ENCODE measurements at places on chromosomes 6 and 20.

GRCh38 chr20:58891086-58891717 lies 38.7 kb downstream of the GNAS start:
- DNase-seq = peak; percentile 68

DNA sequence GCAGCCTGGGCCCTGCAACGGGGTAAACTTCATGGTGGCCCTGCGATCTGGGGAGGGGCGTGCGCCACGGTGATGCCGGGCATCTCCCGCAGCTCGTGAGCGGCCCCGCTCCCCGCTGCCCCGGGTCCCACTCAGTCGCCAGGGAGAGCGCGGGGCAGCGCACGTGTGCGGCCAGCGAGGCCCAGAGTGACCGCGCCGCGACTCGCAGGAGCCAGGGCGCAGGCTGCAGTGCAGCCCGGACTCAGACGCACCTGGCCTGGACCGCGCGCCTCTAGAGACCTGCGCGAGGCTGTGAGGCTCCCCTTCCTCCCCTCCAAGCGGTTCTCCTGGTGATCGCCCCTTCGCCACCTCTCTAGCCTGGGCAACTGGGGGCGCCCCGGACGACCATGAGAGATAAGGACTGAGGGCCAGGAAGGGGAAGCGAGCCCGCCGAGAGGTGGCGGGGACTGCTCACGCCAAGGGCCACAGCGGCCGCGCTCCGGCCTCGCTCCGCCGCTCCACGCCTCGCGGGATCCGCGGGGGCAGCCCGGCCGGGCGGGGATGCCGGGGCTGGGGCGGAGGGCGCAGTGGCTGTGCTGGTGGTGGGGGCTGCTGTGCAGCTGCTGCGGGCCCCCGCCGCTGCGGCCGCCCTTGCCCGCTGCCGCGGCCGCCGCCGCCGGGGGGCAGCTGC lies 652 bp downstream of the BMP6 start:
- DNase-seq = peak; percentile 25

DNA sequence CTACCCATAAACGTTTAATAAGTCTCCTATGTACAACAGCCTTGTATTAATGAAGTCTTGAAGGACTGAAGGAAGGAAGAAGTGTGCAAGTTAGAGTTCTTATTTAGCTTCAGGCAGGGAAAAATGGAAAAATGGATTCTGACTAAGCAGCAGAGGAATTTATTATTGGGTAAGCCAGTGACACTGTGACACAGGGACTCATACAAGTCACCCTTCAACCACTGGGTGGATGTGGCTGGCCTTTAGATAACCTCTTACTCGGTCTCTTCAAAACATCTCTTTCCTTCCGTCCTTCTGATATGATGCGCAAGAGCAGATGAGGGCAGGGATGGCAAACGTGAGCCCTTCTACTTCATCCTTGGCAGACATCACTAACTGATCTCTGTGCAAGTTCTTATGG lies 145.6 kb downstream of the DHX35 start:
- peak; percentile 88 for DNase-seq

DNA sequence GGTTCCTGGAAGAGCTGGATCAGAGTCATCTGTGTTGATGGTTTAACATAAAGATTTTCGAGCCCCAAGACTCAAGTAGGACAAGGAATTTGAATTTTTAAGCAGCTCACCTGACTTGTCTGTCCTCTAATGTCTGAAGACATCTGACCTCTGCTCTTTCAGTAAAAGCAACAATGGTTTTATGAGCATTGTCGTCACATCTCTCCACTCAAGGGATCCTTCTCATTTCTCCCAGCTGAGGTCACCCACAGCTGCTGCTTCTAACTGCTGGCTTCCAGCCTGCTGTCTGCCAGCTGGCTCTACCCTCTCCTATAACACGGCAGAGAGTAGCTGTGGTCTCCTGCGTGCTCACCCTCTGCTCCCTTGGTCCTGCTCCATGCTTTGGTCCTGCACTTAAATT lies 24.7 kb upstream of the HDAC2 start:
- DNase-seq = peak; percentile 99

- no peak for DNase-seq
These were observed 228.5 kb upstream of the EXOC2 start for GRCh38 chr6:921400-921799.

DNA sequence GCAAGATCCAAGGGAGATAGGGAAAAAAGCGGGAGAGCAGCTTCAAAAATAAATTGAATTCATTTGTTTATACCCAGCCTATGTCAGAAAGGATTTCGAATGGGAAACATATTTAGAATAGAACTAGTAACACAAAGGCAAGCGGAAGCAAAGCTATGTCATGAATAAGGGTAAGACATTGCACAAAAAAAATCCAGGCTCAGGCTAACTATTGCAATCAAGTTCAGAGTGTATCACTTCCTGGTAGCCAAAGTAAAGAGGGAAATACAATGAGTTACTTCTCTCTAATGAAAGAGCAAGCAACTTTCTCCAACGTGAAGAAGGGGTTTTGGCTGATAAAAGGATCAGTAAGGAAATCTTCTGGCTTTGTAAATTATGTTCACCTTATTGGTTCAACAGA lies 212.8 kb downstream of the ZMYND8 start:
- no peak for DNase-seq

DNA sequence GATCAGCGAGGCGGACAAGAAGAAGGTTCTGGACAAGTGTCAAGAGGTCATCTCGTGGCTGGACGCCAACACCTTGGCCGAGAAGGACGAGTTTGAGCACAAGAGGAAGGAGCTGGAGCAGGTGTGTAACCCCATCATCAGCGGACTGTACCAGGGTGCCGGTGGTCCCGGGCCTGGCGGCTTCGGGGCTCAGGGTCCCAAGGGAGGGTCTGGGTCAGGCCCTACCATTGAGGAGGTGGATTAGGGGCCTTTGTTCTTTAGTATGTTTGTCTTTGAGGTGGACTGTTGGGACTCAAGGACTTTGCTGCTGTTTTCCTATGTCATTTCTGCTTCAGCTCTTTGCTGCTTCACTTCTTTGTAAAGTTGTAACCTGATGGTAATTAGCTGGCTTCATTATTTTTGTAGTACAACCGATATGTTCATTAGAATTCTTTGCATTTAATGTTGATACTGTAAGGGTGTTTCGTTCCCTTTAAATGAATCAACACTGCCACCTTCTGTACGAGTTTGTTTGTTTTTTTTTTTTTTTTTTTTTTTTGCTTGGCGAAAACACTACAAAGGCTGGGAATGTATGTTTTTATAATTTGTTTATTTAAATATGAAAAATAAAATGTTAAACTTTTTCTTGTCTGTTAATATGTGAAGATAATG lies 2.2 kb downstream of the HSPA1B start:
- DNase-seq = peak; percentile 69

GRCh38 chr6:14804001-14804784 lies 441.7 kb upstream of the JARID2 start:
- peak; percentile 93 for DNase-seq

GRCh38 chr6:168550326-168550725 lies 109.3 kb downstream of the SMOC2 start:
- DNase-seq = no peak

- no peak for DNase-seq
These were observed 81.9 kb downstream of the ANKS1A start for GRCh38 chr6:34970957-34971356.

DNA sequence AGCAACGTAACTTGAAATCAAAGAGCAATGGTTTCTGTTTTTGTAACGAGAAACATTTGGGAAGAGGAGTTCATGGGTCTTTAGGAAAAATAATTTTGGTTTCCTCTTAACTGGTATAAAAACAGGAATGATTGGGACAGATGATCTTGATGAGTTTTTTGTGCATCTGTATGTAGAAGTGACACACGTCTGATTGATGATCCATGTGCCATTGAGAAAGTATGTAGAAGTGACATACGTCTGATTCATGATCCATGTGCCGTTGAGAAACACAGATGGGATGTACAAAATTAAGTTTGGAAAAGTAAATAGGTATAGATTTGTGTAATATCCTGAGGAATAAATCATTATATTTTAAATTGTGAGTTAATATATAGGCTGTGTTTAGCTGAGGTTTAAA lies 2.1 kb downstream of the KIAA1586 start:
- DNase-seq = no peak

GRCh38 chr6:36131511-36132245 lies 1.4 kb downstream of the MAPK13 start:
- peak; percentile 63 for DNase-seq

DNA sequence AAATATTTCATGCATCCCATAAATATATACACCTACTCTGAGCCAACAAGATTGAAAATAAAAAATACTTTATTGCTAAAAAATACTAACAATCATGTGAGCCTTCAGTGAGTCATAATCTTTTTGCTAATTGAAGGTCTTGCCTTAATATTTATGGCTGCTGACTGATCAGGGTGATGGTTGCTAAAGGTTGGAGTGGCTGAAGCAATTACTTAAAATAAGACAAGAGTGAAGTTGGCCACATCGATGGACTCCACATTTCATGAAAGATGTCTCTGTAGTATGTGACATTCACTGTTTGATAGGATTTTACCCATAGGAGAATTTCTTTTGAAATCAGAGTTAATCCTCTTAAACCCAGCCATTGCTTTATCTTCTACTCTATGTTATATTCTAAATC lies 11.1 kb downstream of the TRDN start:
- DNase-seq = no peak

- no peak for DNase-seq
These were observed 15.7 kb upstream of the EIF2S2 start for GRCh38 chr20:34127792-34128191.

- peak; percentile 85 for DNase-seq
These were observed 52.8 kb downstream of the MRPL14 start for GRCh38 chr6:44074439-44074812.

GRCh38 chr20:62894261-62894660 lies 32.0 kb downstream of the DIDO1 start:
- no peak for DNase-seq

GRCh38 chr6:15421945-15422733 lies 176.3 kb downstream of the JARID2 start:
- peak; percentile 43 for DNase-seq

- DNase-seq = peak; percentile 24
These were observed 3.7 kb downstream of the GRIK2 start for GRCh38 chr6:101397199-101397598.

DNA sequence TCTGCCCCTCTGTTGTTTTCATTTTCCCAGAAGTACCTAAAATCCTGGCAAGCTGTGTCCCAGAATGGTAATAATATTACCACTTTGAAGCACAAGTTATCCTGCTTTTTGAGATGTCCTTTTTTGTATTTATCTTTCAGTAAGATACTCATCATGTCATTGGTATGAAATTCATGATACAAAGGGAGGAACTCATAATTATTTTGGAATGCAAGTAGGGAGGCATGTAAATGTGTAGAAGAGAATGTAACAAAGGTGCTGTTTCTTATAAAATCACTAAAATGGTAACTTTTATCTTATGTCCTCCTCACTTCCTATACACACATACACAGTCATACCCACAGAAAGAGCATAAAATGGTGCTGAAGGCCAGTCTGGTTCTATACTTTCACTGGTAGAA lies 109.9 kb downstream of the CD2AP start:
- no peak for DNase-seq

DNA sequence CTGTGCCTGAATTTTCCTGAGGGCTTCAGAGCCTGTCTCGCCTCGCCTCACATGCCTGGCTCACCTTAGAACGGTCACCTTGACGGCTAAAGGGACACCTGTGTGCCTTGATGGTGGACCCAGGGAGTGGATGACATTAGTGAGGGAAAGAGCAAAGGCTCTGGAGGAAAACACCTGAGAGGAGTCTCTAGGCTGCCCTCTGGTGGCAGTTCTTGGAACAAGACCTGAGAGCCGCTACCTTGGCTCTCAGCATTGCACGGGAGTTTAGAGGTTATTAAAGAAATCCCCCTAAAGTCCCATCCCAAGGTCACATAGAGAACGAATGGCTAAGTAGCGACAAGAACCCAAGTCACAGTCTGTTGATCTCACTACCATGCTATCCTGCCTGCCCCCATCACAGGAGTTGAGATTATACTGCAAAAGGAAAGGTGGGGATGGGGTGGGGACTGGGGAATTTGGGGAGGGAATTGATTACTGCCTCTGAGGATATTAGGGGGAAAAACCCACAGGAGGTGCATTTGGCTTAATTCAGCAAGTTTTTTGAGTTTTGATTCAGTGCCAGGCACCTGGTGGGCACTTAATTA lies 7.9 kb upstream of the CDSN start:
- peak; percentile 66 for DNase-seq
